ENCODE measurements at places on chromosomes 1 and 21.

DNA sequence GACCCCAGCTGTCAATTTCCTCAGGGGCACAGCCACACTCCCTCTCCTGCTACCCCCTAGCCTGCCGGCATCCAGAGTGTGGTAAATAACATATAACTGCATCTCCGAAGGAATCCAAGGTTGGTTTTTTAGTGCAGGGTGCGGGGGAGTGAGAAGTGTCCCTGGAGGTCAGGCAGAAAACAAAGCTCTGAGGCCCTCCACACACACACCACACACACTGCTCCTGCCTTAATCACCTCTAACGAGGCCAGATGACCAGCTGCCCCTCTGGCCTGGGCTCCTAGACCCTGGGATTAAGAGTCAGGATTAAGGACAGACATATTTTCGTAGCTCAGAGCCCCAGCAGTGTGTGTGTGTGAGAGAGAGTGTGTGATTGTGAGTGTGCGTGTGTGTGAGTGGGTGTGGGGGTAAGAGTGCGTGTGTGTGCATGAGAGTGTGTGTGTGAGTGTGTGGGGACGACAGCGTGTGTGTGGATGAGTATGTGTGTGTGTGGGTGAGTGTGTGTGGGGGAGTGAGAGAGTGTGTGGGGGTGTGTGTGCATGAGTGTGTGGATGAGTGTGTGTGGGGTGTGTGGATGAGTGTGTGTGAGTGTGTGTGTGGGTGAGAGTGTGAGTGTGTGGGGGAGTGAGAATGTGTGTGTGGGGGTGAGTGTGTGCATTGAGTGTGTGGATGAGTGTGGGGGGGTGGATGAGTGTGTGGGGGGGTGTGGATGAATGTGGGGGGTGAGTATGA is 14.6 kb downstream of the SDC3 start:
- no peak for DNase-seq

GRCh38 chr21:46145159-46145839 is 10.1 kb downstream of the FTCD start:
- DNase-seq, result no peak

DNA sequence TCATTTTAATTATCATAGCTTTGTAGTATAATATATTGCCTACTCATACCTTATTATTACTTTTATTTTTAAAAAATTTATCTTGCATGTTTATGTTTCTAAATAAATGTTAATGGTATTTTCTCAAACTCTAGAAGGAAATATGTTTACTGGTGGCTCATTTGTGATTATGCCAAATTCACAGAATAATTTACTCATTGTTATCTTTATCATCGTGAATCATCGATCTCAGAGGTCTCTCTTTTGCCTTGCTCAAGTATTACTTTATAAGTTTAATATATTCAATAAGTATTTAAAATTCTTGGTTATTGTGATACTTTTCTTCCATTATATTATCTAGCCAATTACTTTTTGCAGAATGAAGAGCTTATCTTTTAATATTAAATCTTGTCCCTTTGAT is 836.7 kb upstream of the ADAMTS5 start:
- DNase-seq, result no peak

DNA sequence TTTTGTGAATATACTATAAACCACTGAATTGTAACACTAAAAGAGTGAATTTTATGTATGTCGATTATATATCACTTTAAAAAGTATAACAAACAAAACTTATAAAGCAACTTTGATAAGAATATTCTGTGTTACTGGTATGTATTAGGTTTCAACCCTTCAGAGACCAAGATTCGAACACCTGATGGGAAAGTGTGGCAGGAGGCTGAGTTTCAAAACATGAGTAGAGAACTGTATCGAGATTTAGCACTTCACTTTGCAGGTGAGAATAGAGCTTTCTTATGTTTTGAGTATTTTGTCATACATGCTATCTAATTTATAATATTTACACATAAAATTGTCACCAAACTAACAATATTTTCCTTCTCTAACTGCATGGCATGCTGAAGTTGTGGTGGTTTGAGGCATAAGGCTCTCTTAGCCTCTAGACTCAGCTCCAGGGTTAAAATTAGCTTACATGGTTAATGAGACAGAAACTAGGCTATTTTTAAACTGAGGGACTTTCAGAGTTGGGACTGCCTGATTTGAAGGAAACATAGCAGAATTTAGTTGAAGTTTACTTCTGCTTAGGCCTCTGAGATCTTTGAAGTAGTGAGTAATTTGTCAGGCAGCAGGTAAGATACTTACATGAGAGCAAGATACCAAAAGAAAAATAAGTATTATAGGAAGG is 48.6 kb downstream of the CEP350 start:
- no peak for DNase-seq

DNA sequence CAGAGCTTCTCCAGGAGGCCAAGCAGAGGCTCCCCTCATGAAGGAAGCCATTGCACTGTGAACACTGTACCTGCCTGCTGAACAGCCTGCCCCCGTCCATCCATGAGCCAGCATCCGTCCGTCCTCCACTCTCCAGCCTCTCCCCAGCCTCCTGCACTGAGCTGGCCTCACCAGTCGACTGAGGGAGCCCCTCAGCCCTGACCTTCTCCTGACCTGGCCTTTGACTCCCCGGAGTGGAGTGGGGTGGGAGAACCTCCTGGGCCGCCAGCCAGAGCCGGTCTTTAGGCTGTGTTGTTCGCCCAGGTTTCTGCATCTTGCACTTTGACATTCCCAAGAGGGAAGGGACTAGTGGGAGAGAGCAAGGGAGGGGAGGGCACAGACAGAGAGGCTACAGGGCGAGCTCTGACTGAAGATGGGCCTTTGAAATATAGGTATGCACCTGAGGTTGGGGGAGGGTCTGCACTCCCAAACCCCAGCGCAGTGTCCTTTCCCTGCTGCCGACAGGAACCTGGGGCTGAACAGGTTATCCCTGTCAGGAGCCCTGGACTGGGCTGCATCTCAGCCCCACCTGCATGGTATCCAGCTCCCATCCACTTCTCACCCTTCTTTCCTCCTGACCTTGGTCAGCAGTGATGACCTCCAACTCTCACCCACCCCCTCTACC is 19.1 kb downstream of the CSF1 start:
- DNase-seq, result no peak

DNA sequence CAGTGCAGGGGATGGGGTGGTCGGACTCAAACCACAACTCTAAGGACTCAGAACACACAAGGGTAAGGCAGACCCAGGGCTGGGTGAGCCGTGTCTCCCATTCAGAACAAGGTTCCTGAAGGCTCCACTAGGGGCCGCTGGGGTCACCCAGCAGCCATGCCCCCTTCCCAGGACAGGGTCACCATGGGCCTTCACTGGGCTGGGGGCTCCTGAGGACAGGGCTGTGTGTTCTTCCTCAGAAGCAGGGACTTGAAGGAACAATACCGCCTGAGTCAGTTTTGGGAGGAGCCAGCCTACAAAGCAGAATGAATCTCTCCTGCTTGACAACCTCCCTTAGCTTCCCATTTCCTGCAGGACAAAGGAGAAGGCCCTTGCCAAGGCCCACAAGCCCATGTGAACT is 15.4 kb downstream of the RIMS3 start:
- peak; percentile 35 for DNase-seq

- no peak for DNase-seq
Observed at GRCh38 chr1:162466797-162467196, 30.8 kb upstream of the UHMK1 start.

DNA sequence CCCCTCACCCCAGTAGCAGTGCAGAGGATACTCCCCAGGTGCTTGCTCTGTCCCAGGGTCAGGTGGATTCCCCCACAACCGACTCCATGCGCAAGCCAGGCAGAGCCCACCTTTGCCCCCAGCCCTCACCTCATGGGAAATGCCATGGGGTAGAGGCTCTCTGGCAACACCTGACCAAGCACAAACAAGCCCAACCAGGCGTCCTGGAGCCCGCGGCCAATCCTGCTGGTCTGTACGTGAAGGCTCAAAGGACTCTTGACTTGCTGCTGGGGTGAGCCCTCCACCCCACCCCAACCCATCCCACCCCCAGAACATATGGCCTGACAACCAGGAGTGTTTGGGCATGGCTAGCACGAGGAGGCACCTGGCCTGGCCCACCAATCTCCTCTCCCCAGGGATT is 1.8 kb downstream of the ADGRB2 start:
- no peak for DNase-seq

GRCh38 chr1:19654886-19655717 is 9.6 kb upstream of the HTR6 start:
- no peak for DNase-seq

DNA sequence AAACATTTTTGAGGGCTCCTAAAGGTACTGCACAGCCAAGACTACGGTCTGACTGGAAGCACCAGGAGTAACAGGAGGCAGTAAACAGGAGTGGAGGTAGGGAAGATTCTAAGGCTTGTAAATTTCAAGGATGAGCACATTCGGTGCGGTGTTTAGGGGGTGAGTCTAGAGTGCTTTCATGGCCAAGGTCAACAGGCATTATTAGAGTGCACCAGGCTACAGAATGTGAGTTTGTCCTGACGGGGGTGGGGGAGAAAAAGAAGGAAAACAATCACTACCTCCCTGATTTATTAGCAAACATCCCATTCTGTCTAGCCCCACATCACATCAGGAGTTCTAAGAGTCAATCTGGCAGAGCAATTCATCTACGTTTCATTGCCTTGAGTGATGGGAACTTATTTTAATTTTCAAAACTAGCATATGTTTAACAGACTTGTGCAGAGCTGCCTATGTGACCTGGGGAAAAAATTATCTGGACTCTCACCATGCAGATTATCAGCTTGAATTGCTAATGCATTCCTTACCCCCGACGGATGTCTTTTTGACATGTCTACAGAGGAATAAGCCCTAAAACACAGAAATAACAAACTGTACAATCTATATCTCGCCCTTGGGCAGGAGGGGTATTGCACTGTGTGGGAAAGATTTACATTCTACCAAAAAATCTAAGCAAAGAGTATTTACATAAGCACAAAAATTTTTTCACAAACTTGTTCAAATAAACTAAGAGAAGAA is 45.0 kb downstream of the APP start:
- no peak for DNase-seq

- DNase-seq, result no peak
Observed at GRCh38 chr1:245142171-245142798, 12.5 kb upstream of the KIF26B start.

GRCh38 chr1:104768466-104768865 is 1018.8 kb downstream of the AMY1C start:
- DNase-seq, result no peak

GRCh38 chr1:42852608-42852980 is 6.2 kb downstream of the ZNF691 start:
- no peak for DNase-seq

DNA sequence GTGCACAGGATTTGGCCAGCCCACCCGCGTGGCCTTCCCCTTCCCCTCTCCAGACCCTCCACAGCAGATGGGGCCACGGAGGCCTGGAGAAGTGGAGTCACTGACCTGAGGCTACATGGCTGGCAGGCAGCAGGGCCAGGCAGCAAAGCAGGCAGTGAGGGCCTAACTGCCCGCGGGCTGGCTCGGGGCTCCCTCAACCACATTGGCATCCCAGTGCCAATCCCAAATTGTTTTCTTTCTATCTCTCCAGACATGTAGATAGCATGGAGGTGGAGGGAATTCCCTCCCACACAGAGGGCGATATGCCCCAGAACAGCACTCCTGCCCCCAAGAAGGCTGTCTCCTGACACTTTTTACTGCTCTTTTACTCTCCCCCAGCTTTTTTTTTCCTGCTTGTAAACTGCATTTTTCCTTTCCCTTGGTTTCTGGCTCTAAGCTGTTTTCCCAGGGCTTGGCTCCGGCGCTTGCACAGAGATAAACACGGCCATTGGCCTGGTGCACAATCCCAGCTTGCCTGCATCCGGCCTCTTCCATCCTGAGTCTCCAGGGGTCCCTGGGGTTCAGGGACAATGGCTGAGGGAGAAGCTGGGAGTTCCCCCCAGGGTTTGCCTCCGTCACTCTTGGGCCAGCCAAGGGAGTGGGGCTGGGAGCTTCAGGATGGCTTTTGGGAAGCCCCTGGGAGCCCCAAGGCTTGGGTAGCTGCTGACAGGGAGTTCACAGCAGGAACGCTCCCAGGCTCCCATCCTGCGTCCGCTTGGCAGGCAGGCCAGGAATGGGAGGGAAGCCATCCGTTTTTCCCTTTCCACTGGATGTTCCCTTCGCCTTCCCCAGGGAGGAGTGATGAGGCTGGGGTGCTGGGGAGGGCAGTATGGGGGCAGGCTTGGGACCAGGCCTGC is 7.0 kb downstream of the EPHX1 start:
- peak; percentile 64 for DNase-seq

- DNase-seq, result no peak
Observed at GRCh38 chr1:224387302-224387912, 30.7 kb downstream of the CNIH4 start.

DNA sequence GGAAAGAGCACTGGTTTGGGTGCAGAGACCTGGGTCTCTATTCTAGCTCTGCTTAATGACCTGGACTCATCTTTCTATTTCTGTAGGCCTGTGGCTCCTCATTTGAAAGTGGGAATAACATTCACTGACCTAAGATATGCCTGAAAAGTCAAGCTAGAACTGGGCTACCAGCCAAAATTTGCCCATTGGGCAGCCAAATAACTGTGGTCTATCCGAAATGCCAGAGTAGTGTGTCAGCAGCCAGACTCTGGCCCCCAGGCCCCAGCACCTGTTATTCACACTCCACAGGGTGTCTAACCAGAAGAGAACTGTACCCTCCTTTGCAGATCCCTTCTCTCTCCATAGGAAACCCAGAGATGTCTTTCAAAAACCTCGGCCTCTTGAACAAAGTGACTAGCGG is 12.6 kb downstream of the DAB1 start:
- no peak for DNase-seq

- DNase-seq, result no peak
Observed at GRCh38 chr1:15703562-15703961, 19.4 kb downstream of the PLEKHM2 start.

DNA sequence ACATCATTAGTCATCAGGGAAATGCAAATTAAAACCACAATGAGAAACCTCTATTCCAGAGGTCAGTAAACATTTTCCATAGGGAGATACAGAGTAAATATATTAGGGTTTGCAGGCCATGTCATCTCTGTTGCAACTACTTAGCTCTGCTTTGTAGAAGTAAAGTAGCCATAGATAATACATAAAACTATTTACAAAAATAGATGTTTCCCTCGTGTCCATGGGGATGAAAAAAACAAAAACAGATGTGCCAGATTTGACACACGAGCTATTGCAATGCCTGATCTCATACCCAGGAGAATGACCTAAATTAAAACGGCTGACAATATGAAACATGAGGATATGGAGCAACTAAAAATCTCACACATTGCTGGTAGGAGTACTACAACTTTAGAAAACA is 17.3 kb downstream of the LTN1 start:
- DNase-seq, result no peak

DNA sequence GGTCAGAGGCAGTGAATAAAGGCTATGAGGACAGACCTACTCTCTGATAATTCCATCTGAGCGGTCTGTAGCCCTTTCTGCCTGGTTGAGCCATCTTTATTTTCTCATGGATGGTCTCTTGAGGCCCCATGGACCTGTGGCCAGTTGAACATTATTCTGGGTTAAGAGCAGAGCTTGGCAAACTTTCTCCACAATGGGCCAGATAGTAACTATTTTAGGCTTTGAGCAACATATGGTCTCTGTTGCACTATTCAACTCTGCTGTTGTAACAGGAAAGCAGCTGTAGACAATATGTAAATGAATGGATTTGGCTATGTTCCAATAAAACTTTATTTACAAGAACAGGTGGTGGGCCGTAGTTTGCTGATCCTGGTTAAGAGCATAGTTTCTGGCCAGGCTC is 62.7 kb downstream of the KAZN start:
- DNase-seq, result no peak

- no peak for DNase-seq
Observed at GRCh38 chr1:195714248-195714647, 894.0 kb downstream of the KCNT2 start.
